Hippocampal formation (tissue), 2 donors: ENCODE measurements at places on chromosomes 6 and 20.

DNA sequence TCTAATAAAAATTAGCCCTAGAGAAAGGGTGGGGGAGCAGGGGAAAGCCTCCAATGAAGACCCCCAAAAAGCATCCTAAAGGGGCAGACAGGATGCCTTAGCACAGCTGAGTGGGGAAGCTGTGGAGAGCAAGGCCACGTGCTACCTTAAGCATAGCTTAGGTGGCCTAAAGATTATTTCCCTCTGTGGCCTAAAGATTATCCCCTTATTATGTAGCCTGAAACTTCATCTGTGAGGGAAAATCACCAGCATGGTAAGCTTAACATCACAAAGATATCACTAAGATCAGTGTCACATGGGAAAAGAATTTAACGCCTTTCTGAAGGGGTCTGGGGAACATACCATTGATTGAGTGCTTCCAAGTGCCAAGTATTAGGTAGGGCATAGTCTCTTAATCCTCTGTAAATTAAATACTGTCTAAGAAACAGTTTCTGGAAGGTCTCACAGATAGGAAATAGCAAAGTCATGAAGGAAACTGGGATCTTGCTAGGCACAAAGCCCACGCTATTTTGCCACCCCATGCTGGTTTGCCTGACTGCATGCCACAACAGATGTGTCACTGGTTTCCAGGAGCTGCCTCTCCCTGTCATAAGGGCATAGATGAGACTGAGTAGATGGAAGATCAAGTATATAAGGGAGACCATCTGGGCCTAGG is 170.0 kb downstream of the HACE1 start:
- no peak for DNase-seq

DNA sequence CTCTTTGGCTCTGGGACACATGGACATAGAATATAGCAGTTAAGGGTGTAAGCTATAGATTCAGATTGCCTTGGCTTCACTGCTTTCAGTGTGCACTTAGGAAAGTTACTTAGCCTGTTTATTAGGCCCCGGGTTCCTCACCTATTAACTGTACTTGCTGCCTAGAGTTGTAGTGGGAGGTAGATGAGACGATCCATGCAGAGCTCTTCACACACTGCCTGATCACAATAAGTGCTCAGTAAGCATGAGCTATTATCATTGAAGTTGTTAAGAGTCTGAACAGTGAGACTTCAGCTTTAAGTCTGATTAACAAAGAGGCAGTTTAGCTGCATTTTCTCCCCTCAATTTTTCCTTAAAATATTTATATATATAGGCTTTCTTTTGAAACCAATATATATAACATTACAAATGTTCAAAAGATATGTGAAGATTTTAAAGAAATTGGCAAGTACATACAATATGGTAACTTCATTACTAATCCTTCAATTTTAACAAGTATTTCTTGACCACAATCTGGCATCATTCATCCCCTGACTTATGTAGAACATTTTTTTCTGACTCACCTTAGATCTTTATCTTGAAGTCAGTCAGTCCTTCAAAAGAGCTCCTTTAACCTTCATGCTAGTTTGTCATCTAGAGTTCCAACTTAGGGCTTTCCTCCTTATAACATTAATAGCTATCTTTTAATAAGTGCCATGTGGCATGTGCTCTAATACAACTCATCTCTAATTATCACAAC is 20.5 kb upstream of the SUPT3H start:
- DNase-seq, result no peak

GRCh38 chr6:43910638-43911353 is 140.8 kb downstream of the VEGFA start:
- no peak for DNase-seq

DNA sequence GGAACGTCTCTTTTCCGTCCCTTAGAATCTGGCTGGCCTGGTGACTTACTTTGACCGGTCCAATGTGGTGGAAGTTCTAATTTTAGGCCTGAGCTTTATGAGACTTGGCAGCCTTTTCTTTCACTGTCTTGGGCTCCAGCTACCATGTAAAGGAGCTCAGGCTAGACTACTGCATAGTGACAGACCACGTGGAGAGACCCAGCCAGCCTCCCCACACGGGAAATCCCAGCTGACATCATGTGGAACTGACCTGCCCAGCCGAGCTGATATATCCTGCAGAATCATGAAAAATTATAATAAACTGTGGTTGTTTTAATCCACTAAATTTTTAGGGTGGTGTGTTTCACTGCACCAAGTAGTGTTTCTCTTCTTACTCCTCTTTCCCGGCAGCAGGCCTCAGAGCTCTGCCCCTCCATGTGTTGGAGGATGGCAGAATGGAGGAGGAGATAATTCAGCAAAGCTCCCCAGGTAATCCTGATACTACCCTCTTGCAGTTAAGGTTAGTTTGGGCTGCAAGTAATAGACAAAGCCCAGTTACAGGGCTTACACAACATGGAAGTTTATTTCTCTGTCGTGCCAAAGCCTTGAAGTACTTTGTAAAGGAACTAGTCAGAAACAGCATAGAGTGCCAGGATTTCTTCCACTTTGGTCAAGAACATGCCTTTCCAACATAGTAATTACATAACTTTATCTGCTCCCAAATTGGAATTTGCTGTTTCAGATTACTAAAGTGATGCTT is 87.5 kb downstream of the SH3BGRL2 start:
- DNase-seq, result no peak

DNA sequence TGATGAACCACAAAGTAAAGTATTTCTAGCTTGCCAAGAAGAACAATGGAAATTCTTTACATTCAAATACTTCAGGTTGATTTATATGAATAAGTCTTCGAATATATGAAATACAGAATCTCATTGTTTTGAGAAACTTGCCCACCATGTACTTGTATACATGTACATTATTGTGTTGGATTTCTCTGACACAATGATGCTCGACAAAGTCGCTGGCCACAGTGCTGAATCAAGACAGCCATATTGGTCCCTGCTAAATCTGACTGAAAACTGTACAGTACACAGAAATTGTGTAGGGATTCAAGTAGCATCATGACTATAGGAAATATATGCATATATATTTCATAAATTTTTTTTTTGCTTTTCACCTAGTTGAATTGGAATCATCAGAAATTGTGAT is 13.1 kb upstream of the LIN28B start:
- no peak for DNase-seq

DNA sequence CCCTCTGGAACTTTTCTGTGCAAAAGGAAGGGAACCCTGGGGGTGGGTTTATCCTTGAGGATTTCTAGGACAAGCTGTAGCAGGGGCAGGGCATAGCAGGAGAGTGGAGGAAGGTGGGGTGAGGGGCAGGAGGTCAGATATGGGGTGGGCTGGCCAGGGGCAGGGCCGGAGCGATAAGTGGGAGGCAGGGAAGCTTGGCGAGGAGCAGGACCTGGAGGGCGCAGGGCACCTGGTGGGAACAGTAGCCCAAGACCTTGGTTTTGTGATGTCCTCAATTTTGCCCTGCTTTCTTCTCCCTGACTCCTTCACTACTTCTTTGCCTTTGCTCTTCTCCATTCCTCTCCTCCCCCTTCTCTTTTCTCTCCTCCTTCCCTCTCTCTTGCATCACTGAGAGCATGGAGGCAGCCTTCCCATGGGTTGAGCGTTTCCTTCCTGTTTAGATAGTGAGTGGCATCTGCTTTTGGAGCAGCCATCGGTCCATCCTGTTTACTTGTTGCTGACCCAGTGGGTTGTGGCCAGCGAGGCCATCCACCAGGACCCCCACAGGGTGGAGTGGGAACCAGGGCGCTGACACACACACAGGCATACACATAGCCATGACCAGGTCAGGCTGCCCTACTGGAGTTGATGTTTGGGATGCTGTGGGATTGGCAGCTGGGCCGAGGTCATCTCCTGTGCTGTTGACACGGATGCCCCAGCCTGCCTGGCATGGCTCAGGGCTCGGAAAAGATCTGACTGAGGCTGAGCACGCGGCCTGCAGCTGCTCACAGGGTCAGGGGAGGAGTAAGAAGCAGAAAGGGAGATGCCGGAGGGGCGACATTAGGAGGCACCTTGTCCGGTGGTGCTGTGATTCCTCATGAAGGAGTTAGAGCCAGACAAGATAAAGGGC is 121.0 kb upstream of the RNF24 start:
- no peak for DNase-seq

DNA sequence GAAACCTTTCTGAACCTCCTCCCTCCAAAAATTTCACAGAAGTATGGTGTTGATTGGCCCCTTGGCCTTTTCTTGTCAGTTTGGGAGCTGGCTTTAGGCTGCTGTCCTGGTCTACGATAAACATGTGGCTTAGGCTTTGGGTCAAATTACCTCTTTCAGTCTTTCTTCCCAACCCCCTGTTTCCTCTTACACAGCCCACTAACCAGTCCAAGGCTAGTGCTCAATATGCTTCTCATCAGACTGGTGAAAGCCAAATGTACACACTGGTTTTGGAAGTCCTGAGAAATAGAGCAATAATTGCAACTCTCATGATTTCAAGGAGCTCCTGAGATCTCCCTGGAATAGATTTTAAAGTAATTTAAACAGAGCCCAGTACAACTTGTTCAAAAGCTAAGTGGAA is 933.7 kb upstream of the GJE1 start:
- DNase-seq, result no peak

GRCh38 chr20:49450281-49450721 is 32.2 kb downstream of the KCNB1 start:
- DNase-seq, result no peak

GRCh38 chr6:36656441-36656840 is 22.1 kb upstream of the CDKN1A start:
- DNase-seq, result no peak

- no peak for DNase-seq
Observed at GRCh38 chr6:336159-337114, 44.1 kb downstream of the DUSP22 start.
